GOT3 (cell line): ENCODE measurements at places on chromosomes 13 and 19.

DNA sequence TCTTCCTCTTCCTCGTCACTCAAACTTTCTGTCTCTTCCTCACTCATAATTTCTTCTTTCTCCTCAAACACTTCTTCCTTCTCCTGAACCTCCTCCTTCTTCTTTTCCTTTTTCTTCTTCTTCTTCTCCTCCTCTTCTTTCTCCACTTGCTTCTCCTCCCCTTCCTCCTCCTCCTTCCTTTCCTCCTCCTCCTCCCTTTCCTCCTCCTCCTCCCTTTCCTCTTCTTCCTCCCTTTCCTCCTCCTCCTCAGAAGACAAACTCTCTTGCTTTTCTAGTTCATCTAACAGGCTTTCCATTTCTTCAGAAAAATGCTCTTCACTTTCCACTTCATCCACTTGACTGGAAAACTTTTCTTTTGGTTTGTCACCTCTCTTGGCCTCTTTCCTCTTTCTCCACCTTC is 19.8 kb downstream of the WDR87 start:
- no peak for DNase-seq

GRCh38 chr13:112819111-112819510 is 129.3 kb downstream of the ATP11A start:
- DNase-seq = no peak

DNA sequence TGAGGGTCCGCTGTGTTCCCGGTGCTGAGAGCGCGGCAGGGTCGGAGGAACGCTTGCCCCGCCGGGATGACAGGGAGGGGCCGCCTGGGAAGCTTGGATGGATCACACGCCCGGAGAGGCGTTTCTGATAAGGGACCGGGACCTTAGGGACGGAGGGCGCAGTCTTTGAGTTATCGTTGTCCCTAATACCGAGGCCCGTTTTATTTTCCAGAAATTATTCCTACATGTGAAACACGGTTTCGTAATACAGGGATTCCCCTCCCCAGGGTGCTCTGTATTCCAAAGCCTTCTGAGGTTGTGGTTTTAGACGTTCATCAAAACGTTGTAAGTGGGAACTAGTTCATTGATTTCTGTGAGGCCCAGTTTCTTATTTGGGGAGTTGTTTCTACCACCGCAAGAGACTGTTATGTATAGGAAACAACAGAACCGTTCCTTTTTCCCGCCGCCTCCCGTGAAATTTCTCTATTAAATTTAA is 752 bp downstream of the PDCD5 start:
- DNase-seq = no peak

DNA sequence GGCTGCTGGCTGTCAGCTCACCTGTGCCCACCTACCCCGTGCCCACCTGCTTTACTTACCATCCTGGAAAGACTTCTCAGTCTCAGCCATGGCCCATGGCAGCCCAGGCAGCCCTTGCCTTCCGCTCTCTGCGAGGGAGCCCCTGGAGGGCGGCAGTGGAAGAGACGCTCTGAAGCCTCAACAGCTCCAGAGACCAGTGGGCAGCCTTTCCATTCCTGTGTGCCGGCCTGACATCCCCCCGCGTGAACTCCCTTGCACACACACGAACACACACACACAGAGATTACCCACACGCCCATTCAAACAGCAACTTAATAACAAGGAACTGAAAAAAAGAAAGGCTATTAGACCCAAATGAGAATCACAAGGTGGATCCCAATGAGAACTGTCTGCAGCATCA is 14.2 kb upstream of the RASA3 start:
- no peak for DNase-seq

DNA sequence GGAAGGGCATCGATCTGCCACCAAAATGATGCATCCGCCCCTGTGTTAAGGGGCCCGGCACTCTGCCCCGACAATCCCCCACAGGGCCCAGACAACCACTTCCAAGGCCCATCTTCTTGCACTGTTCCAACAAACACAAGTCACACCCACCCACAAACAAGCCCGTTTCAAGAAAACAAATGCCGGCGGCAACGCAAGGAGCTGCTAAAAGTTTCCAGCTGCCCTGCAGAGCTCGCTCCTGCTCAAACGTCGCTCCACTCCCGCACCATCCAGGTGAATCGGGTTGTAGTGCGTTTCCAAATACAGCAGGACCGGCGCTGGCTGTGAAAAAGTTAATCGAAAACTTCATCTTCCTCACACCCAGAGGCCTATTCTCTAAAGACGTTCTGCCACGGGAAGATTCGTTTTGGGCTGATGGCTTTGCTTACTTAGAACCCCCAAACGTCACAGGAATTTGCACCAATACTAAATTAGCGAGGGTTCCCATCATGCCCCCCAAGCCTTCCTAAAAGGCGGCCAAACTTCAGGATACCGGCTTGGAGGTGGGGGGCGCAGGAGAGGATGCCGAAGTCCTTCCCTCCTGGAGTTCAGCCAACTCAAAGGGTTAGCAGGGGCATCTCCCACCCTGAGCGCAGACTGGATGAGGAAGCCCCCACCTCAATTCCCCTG is 107.4 kb upstream of the DOCK9 start:
- DNase-seq = no peak
